Activated naive CD8-positive, alpha-beta T cell treated with anti-CD3 and anti-CD28 coated beads for 36 hours (primary cell): ENCODE measurements at places on chromosomes 16 and 17. TPM values are rescaled to one million over a fixed set of nuclear protein-coding genes. Genes with fewer than 3 reads are reported as not detected.

DNA sequence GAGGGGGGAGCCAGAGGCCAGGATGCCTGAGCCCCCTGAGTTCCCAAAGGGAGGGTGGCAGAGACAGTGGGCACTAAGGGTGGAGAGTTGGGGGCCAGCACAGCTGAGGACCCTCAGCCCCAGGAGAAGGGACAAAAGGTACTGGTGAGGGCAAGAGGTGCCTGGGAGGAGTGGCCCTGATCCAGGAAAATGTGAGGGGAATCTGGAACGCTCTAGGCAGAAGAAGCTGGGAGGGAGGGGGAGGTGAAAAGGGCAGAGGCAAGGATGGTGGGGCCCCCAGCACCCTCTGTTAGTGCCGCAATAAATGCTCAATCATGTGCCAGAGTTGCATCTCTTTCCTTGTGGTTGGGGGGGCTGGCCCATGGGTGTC, 1.1 kb downstream of the TCAP start:
- DNase-seq = no peak

- no peak for DNase-seq
Measured at GRCh38 chr17:27620721-27621120, 10.3 kb upstream of the LGALS9 start.

GRCh38 chr16:82524976-82525375, 101.8 kb upstream of the CDH13 start:
- DNase-seq = no peak

DNA sequence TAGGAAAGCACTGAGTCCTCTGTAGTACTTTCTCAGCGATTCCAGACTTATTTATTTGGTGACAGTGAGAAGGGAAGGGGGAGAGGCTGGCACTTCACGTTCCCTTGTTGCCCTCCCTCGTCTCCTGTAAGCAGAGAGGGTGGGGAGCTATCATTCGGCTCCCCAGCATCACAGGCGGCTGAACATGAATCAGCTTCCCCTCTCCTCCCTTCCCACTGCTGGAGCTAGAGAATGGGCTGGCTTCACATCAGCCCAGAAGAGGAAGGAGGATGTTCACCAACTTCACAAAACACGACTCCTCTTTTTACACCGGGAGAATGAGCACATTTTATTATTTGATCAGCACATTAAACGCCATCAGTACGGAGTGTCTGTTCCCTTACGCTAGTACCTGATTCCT, 6.7 kb upstream of the CMIP start:
- no peak for DNase-seq

GRCh38 chr16:1964506-1965395, at the start of gene RPS2:
RPS2 (minus strand) TSS chr16:1964826; CDS start chr16:1964625, 201 bp downstream.
- DNase-seq = peak; percentile 100

DNA sequence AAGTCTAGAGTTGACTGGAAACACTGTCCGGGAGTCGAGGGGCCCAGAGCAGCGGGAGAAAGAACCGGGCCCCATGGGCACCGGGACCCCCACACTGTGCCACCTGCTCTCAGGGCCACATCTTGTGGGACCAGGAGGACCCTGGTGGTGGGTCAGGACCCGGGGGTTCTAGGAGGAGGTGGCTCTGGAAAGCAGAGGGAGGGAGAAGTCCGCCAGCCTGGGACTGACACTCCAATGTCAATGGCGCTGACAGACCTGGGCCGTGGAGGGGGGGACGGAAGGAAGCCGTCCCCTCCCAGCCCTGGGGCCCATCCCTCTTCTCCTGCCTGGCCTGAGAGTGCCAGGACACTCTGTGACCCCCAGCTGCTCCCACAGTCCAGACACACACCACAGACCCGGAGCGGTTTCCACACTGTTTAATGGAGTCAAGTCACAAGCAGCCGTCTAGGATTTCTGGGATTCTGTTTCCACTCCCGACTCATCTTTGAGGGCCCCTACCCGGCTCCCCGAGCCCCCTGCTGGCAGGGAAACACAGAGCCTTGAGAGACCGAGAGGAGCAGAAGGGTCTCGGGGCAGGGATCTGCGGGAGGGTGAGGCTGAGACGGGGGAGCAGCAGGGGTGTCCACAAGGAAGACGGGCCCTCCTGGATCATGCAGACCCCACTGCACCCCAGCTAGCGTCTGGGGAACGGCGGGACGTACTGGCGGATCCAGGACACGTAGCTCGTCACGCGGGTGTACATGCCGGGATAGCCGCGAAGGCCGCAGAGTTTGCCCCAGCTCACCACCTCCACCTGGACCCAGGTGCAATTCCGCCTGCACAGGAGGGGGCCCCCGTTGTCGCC, 23.5 kb upstream of the UBE2I start:
- DNase-seq = no peak

GRCh38 chr16:79042886-79043285, 557.7 kb downstream of the MAF start:
- no peak for DNase-seq

GRCh38 chr17:76270127-76270592, 5.0 kb downstream of the UBALD2 start:
- DNase-seq = peak; percentile 77

- DNase-seq = no peak
Measured at GRCh38 chr16:19655242-19655777, 62.7 kb downstream of the KNOP1 start.

The CNP gene
- 64.9 TPM for total RNA-seq

DNA sequence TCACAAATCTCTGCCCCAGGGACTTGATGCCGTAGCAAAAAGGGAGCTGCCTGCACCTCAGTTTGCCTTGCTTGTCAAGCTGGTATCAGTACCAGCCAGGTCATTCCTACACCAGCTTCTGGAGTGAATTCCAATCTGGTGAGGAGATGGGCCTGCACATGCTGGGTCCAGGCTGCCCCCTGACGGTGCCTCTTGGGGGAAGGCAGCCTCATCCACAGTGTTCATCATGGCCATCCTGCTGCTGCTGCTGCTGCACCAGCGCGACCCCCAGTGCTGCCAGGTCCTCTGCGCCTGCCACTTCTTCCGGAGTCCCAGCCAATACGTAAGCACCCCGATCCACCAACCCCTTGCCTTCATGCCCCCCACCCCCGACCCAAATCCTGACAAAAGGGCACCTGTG, 8.3 kb downstream of the MRPL27 start:
- DNase-seq = no peak

DNA sequence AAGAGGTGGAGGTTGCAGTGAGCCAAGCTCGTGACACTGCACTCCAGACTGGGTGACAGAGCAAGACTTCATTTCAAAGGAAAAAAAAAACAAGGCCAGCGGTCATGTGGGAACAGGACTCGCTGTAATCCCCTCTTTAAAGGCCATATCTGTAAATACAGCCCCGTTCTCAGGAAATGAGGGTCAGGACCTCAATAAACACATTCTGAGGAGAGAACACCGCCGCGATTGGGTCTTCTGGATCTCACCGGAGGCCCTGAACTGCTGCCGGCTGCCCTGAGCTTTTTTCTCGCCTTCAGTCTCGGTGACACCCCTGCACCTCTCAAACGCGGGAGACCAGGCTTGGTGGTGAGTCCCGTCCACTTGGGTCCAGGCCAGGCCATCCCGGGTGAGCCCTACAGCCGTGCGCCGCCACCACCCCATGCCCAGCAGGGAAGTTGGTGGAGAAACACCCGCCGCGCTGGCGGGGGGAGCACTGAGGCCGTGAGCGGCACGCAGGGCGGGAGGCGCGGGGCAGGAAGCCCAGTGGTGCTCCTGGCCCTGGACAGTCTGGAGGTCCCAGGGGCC, 28.4 kb downstream of the SLC25A10 start:
- no peak for DNase-seq

DNA sequence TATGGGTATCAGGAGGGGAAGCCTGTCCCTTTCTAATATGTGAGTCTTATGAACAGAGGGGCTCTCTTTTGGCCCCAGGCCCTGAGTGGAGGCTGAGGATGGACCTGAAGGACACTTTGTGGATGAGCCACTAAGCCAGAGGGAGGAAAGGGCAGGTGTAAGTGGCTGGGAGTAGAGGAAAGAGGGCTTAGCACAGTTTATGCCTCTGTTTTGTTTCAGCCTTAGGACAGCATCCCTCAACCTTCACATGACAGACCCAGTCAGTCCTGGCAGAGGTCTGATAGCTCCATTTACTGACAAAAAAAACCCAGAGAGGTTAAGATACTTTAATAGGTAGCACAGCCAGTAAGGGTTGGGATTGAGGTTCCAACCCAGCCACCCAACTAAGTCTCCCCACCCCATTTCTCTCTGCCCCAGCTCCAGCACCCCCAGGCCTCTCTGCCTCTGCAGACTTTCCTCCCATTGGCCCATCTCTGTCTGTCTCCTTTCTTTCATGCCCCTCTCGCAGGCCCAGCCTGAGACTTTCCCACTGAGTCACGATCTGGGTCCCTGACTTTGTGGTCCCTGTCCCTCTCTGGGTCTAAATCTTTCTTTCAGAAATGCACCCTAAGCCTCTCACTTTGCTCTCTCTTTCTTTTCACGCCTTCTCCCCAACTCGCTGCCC, 4.7 kb upstream of the TBX21 start:
- DNase-seq = no peak

The GTF3C1 gene
- 49.7 TPM for total RNA-seq

GRCh38 chr17:49338883-49339282, 23.2 kb downstream of the ZNF652 start:
- DNase-seq = no peak

The CASKIN2 gene
- total RNA-seq = 4.3 TPM

DNA sequence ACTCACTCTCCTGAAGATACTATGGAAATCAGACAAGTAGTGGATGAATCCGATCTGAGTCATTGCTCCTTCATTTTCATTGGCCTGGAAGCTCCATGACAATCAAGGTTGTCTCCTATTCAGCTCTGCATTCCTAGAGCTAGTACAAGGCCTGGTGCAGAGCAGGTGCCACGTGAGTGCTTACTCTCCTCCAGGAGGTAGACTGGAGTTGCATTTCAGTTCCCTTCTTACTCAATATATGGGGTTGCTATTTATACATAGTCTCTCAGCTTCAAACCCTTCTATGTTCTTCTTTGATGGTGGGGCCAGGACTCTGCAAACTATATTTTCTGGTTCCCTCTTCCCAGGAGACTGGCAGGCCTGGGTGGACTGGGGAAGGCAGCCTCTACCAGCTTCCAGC, 148.3 kb downstream of the ASIC2 start:
- no peak for DNase-seq

The TPSD1 gene
- not detected for total RNA-seq

GRCh38 chr16:66717776-66718175, 21.2 kb upstream of the CMTM4 start:
- DNase-seq = no peak

DNA sequence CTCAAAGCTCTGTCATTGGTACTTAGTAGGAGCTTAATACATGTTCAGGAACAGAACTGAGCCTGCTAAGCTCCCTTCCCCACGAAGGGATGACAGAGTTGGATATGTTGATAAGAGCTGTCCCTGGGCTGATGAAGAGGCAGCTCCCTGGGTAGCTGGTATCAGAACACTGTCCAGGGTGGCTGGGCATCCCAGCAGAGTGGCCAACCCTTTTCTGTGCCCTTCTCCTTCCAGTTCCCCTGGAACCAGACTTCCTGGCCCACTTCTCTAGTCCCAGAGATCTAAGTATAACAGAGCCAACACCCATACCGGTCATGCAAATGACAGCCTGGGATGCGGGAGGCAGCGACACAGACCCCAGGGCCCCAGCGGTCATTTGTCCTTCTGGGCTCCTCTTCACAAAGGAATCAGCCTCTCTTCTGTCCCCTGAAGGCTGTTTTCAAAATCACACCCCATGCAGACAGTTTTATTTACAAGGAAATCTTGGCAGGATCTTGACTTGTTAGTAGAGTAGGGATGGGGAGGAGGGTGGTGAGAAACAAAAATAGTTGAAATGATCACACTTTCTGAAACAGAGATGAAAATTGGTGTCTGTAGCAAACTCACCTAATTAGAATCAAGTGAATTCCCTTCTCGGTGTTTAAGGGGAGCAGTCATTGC, 1.4 kb upstream of the RHBDL3 start:
- DNase-seq = no peak

The MYL4 gene
- not detected for total RNA-seq

The C16orf92 gene
- not detected for total RNA-seq

GRCh38 chr17:65305778-65306177, 168.6 kb downstream of the RGS9 start:
- DNase-seq = no peak

The SLC13A5 gene
- not detected for total RNA-seq

DNA sequence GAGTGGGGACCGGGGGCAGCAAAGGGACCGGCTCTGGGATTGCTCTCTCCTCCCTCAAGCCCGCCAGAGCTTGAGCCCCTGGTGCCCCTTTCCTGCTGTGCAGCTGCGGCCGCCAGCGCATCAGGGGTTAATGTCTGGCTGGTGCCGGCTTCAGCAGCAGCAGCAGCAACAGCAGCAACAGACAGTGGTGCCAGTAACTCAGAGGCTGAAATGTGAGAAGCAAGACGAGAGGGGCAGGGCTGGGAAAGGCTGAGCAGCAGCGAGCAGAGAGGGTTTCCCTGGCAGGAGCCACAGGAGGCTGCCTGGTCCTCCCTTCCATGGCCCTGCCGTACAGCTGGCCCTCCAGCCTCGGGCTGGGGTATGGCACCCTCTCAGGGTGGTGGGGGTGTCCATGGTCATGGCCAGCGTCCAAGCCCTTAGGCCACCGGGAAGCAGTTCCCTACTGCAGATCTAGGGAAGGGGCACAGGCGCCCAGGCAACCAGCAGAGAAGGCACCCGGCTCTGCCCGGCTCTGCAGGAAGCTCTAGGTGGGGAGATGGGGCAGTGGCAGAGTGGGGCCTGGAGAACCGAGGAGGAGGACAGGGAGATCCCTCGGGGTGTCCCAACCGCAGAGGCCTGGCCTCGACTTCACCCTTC, 21.1 kb upstream of the TFAP4 start:
- no peak for DNase-seq

The KRT35 gene
- total RNA-seq = not detected

DNA sequence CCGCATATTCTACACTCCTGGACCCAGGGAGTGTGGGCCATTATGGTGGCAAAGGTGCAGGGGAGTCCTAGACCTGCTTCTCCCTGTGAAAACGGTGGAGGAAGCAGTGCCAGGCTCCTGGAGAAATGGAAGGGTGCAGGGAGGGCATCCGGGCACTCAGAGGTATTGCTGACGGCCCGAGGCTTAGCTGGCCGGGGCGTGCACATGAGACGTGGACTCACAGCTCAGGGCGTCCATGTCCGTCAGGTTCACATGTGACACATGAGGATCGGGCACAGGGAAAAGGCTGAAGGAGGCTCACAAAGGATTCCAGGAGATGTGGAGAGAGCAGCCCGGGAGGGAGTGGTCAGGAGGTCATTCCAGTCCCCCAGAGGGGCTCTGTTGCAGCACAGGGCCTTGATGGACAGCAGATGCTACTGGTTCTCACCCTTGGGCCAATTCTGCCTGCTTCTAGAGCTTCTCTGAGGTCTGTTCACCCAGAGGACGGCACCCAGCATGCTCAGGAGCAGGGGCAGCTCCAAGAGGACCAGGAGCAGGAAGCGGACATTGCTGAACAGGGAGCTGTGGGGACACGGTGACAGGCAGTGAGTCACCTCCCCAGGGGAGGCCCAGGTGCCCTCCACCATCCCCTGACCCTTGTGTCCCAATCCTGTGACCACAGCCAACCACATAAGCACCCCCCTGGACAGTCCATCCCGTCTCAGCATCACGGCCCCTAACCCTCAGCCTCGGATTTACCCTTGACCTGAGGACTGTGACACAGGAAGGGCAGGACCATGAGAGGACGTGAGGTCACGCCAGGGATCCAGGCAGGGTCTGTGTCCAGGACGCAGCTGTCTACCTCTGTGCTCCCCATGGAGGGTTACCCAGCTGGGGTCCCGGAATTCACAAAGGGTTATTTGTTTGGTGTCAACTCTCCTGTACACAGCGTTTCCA, 4.5 kb downstream of the CD300C start:
- DNase-seq = no peak

The KRT13 gene
- not detected for total RNA-seq

The SLC13A2 gene
- total RNA-seq = not detected

- DNase-seq = no peak
Measured at GRCh38 chr16:31201582-31202413, 762 bp downstream of the PYCARD start.
